Breast epithelium (tissue), 4 donors: ENCODE measurements at places on chromosomes 3 and 15. TPM values are rescaled to one million over a fixed set of nuclear protein-coding genes. Genes with fewer than 3 reads are reported as not detected.
A peak's percentile ranks its signal among the peaks of the same experiment; 100 is the strongest.

DNA sequence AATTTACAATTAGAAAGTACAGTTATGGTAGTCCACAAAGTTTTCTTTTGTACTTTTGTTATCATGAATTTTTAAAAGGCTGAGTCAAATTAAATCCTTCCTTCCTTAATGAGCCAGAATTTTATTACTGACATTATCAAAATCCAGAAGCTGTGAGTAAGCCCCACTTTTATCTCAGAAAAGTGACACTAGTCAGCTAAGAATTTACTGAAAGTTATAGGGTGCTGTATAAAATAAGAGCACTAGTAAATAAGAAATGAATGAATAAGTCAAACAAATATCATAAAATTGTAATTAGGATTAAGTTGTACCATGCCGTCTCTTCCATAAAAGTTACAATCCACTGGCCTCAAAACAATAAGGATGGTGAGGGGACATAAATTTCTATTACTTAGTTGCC is 15.3 kb downstream of the PLOD2 start:
- H3K36me3 ChIP-seq = no peaks in the 10 kb centered on the region
- DNase-seq = no peak
- no peak overlapping the region for H3K27ac ChIP-seq
- H3K4me3 ChIP-seq = no peak overlapping the region
- peaks cover 4% of the 10 kb centered on the region for H3K4me1 ChIP-seq
- H3K27me3 ChIP-seq = no peaks in the 10 kb centered on the region

DNA sequence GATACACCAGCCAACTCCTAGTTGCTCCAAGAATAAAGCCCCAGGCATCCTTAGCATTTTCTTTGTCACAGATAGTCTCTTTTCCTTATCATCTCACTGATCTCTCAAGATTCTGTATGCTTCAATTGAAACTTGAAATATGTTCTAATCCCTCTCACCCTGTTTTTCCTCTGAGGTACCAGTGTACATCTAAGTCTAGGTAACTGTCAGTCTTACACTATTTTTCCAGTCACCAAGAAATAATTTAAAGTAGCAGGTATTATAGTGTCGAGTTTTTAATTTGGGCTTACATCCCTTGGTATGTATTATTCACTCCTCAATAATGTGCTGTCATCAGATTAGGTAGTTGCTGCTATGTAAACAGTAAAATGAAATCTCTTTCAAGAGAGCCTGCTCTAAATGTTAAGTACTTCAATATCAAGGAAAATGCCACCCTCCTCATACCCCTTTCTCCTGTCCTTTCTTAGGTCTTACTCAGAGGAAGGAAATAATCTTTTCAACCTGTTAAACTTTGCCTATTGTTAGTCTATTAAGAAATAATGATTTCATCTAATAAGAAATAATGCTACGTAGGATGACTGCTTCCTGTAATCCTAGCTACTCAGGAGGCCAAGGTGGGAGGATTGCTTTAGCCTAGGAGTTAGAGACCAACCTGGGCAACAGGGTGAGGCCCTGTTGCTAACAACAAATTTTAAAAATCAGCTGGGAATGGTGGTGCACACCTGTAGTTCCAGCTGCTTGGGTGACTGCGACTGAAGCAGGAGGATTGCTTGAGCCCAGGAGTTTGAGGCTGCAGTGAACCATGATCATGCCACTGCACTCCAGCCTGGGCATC is 39.8 kb downstream of the TSC22D2 start:
- no peaks in the 10 kb centered on the region for H3K36me3 ChIP-seq
- H3K4me1 ChIP-seq = no peaks in the 10 kb centered on the region
- H3K27me3 ChIP-seq = no peaks in the 10 kb centered on the region
- no peak overlapping the region for H3K27ac ChIP-seq
- no peak overlapping the region for H3K4me3 ChIP-seq

GRCh38 chr3:117150628-117151027 is 441.0 kb downstream of the TUSC7 start:
- H3K27ac ChIP-seq = no peak overlapping the region
- H3K27me3 ChIP-seq = no peaks in the 10 kb centered on the region
- H3K36me3 ChIP-seq = no peaks in the 10 kb centered on the region
- no peak for DNase-seq

DNA sequence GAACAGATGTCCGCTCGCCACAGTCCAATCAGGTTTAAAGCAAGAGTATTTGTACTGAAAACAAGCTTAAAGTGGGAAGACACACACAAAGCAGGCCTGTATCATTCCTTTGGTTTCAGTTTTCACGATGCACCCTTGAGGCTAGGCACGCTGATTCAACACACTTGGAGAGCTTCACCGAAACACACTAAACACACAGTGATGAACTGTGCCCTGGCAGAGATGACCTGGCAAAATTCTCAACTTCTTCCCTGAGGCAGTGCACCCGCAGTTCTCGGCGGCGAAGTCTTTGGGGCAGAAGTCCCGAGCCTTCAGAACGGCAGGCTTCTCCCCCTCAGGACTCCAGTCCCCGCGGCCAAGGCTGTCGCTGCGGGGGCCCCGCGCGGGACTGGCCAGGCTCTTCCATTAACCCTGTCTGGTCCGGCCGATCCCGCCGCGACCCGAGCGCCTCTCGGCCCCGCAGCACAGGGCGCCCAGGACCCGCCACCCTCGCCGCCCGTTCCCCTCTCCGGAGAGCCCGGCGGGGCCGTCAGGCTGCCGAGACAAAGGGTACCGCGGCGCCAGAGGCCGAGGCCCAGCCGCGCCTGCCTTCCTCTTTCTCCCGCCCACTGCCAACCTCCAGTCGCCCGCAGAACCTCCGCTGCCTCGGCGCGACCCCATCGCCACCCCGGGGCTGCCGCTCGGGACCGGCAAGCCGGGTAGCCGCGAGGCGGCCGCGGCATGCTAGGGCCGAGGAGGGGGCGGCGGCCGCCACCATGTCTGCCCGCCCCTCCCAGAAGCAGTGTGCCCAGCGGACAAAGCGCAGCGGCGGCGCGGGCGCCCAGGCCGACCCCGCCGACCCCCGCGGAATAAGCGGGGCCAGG is 792 bp downstream of the GABPB1 start:
- H3K27ac ChIP-seq = peak overlapping the region; percentile 100
- peak; percentile 55 for DNase-seq
- peak overlapping the region; percentile 93 for H3K4me3 ChIP-seq
- no peaks in the 10 kb centered on the region for H3K27me3 ChIP-seq
- H3K4me1 ChIP-seq = peaks cover 14% of the 10 kb centered on the region
- no peaks in the 10 kb centered on the region for H3K36me3 ChIP-seq

Gene C3orf33
- total RNA-seq = 3.0 TPM

Gene CRYGS
- 5.9 TPM for total RNA-seq

Gene FSIP1
- total RNA-seq = 0.32 TPM

DNA sequence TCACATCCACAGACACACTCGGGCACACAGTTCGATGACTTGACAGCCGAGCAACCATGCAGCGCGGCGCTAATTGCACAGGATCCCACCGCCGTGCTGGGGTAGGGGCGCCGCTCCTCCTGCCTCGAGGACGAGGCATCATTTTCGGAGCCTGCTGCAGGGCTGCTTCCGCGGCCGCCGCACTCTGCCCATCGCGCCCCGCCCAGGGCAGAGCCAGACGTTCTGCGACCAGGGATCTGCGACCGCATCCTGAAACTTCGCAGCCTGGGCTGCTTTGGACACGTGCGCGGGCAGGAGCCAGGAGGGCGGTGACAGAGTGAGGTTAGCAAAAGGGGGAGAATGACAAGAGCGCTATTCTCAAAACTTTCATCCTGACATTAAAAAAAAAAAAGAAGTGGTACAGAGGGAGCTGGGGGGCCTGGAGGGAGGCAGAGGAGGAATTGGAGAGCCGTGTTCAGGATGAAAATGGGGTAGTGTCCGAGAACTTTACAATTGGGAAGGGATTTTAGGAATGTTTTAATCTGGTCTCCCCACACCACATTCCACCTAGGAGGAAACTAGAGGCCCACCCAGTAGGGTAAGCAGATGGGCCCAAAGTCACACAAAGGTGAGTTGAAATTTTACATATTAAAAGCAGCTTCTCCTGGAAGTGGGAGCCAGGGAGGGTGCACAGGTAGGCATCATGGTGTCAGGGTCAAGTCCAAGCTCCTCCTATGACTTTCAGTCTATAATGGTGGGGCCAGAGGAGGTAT is 15.9 kb downstream of the IGDCC3 start:
- no peaks in the 10 kb centered on the region for H3K4me1 ChIP-seq
- H3K4me3 ChIP-seq = no peak overlapping the region

DNA sequence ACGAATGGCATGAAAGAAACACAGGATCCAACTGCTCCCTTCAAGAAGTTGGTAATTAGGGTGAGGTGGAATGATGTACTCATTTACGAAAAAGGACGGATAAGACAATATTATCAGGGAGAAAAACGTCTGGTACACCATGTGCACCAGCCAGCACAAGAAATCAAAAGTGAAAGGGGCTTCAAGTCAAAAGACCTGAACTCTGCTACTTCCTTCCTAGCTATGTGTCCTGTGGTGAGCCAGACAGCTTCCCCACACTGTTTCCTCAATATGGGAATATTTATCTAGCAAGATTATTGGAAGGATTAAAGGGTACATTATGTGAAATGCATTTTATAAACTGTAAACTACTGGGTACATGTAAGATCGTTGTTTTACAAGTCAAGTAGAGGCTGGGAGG is 33.9 kb downstream of the RAB27A start:
- no peak overlapping the region for H3K4me3 ChIP-seq
- H3K27ac ChIP-seq = no peak overlapping the region
- DNase-seq = no peak
- H3K27me3 ChIP-seq = no peaks in the 10 kb centered on the region
- H3K4me1 ChIP-seq = no peaks in the 10 kb centered on the region

Gene ZCWPW2
- 2.3 TPM for total RNA-seq

Gene KBTBD8
- total RNA-seq = 0.96 TPM

Gene SCAANT1
- total RNA-seq = not detected

DNA sequence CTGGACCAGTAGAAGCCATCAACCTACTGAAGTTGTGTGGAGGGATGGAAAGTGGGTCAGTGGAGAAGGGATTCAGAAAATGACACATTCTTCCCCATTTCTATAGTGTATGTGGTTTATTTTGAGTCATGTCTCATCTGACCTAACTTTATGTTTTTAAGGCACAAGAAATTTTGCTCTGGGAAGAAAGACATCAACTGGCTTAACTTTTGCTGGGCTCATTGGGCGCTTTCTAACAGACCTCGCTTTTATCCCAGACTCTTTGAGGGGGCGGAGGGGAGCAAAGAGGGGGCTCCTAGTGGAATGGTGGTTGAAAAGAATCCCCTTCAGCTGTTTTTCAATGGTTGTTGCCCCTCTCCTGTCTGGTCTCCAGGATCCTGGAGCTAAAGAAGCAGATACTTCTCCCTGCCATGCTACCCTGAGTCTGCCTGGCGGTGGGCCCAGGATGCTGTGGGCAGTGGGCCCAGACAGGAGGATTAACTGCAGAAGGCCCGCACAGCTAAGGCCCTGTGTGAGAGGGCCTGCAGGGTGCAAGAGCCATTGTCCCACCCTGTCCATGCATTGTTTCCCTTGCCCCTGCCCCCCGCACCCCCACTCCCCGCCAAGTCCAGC is 14.5 kb downstream of the CSRNP1 start:
- H3K4me1 ChIP-seq = peaks cover 7% of the 10 kb centered on the region
- H3K4me3 ChIP-seq = no peak overlapping the region
- DNase-seq = peak; percentile 45
- H3K27ac ChIP-seq = peak overlapping the region; percentile 59
- no peaks in the 10 kb centered on the region for H3K27me3 ChIP-seq
- H3K36me3 ChIP-seq = peaks cover 11% of the 10 kb centered on the region

Gene USP50
- 1.2 TPM for total RNA-seq

Gene ZBTB47
- 61.8 TPM for total RNA-seq

Gene CMC1
- total RNA-seq = 5.3 TPM

Gene BCL6
- 283 TPM for total RNA-seq

Gene UNC13C
- total RNA-seq = 0.32 TPM

Gene IMPG2
- 0.32 TPM for total RNA-seq

- no peak overlapping the region for H3K4me3 ChIP-seq
- no peak overlapping the region for H3K27ac ChIP-seq
- no peaks in the 10 kb centered on the region for H3K27me3 ChIP-seq
- H3K36me3 ChIP-seq = no peaks in the 10 kb centered on the region
- H3K4me1 ChIP-seq = no peaks in the 10 kb centered on the region
Observed at GRCh38 chr15:52134502-52135144, 22.0 kb upstream of the BCL2L10 start.

- no peaks in the 10 kb centered on the region for H3K36me3 ChIP-seq
- no peak overlapping the region for H3K4me3 ChIP-seq
- no peak overlapping the region for H3K27ac ChIP-seq
- no peaks in the 10 kb centered on the region for H3K27me3 ChIP-seq
- DNase-seq = no peak
Observed at GRCh38 chr3:168425936-168426595, 330.3 kb upstream of the GOLIM4 start.
